ENCODE measurements at places on chromosomes 3 and 15.

GRCh38 chr3:61535826-61536225, 25.5 kb upstream of the PTPRG start:
- no peak for DNase-seq

GRCh38 chr3:187264911-187265310, 26.6 kb downstream of the MASP1 start:
- no peak for DNase-seq

DNA sequence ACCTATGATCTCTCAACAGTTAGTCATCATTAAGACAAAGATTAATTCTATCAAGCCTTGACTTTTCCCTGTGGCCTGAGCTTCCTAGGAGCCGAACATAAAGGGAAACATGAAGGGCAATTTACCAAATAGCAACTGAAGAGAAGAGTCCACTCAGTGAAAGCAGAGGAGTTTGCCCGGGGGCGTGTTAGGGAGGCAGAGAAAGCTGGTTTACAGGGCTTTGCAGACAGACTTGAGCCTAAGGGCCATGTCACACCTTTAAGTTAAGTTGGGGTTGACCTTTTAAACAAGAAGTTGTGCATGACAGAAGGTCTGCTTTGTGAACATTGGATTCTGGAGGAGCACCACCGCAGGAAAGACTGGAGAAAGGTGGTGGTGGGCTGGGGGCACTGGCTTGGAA, 701.8 kb upstream of the CFAP20DC start:
- no peak for DNase-seq

- no peak for DNase-seq
Measured at GRCh38 chr15:65956307-65956706, 87.0 kb downstream of the RAB11A start.

GRCh38 chr15:77461486-77461885, 40.8 kb downstream of the HMG20A start:
- no peak for DNase-seq

DNA sequence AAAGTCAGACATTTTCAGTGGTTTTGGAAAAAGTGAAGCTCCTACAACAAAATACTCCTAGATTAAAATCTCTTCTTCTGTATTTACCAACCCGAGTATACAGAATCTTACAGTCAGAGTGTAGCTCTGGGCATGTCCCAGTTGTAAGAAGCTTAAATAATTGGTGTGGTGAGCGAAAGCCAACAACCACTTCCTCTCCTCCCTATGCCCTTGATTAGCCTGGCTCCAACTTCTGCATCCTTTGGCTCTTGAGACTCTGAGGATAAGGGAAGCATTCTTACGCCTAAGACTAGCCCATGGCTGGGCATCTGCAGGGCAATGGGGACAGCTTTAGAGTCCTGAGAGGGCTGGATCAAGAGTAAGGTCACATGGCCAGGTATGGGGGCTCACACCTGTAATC, 25.5 kb downstream of the RFT1 start:
- DNase-seq, result no peak

DNA sequence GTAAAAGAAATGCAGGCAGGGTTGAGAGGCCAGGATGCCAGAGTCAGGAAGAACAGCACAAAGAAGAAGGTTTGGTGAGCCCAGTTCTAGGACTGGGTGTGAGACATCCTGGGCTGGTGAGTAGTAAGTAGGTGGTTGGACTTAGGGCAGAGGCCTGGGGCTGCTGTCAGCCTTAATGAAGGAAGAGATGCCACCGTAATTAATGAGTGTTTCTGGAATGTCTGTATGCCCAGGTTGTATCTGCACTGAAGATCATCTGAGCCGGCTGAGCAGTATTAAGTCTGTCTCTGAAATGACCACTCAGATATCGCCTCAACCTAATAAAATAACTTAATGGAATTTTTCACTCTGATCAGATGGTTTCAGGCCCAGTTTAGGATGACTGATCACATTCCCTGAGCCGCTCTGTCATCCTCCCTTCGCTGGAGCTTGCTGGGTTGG, 532.9 kb upstream of the IL12A start:
- DNase-seq, result no peak

DNA sequence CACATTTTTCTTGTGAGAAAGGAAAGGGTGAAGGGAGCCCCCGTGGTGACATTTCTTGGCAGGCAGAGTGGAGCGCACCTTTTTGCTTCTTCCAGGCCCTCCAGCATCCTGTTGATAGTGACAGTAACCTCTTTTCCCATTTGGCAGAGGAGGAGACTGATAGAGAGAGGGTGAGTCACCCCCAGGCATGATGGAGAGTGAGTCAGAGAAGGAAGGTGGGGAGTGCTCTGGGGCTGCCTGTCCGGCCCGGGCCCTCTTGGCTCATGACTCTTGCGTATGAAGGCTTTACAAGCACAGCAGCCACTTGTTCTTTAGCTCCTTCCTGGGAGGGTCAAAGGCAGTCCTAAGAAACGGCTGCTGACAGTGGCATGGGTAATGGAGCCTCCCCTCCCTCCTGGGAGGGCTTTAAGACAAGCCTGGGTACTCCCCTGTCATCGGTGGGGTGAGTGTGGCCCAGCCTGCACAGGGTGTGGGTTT, 16.0 kb downstream of the ANKRD63 start:
- DNase-seq, result peak; percentile 48

DNA sequence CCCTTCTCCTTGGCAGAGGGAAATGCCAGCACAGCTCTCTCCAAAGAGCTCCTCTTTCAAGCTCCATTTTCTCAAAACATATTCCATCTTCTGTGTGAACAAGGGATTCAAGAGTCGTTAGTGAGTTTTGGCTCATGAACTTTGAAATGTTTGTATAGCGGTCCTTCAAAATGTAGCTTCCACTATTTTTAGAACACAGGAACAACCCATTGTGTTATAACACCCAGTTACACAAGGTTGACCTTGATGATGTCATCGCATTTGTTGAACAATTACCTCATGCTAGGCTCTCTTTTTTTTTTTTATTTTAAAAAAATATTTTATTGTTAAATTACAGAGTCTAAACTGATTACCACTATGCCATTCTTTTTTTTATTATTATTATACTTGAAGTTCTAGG, 251.7 kb downstream of the THSD4 start:
- no peak for DNase-seq

DNA sequence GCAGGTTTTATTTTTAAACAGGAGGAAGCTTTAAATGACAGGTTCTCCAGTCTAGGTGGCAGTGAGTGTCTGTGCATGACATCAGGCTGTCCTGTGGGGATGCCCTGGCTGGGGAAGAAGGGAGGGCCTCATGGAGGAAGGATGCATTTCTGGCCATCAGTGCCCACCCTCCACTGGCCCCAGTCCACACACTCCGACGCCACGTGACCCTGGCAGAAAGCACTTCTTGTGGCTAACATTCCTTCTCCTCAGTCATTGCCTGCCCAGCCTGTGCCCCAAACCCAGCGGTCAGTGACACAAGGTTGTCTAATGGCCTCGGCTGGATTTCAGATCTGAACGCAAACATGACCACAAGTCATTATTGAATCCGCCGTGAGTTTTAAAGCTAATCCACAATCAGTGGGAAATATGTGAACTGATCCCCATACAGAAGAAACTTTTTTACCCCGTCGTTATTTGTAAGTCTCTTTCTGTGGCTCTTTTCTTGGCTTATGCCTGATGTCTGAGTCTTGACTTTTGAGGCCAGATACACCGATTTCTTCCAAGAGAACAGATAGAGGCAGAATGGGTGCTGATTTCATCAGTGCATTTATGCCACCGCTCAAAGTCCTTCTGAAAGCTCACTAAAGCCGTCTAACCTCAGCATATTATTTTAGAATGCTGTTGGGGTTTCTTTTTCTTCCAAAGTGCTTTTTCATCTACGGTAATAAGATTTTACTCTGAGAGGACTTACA, 17.3 kb upstream of the LRRK1 start:
- DNase-seq, result peak; percentile 13

DNA sequence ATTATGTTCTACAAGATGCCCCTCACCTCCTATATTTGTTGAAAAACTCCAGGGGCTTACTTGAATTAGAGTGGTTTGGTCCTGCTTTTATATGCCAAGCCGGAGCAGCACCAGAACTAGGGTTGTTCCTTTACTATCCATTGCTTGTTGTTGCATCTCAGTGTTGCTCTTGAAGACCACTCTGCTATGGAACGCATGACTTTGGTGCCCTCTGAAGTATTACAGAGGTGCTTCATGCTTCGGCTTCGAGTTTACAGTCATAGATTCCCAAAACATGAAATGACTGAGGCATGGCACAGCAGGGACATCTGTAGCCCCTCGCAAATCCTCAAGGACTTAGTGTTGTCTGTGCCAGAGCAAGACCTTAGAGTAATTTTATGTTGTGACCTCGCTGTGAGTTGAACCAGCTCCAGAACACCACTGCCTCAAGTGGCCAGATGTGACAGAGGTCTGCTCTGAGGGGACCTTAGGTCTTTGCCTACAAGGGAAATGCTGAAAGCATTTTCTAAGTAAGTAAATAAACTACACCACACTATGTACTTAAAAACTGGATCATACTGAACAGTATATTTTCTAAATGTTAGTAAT, 67.2 kb upstream of the SIAH2 start:
- no peak for DNase-seq

DNA sequence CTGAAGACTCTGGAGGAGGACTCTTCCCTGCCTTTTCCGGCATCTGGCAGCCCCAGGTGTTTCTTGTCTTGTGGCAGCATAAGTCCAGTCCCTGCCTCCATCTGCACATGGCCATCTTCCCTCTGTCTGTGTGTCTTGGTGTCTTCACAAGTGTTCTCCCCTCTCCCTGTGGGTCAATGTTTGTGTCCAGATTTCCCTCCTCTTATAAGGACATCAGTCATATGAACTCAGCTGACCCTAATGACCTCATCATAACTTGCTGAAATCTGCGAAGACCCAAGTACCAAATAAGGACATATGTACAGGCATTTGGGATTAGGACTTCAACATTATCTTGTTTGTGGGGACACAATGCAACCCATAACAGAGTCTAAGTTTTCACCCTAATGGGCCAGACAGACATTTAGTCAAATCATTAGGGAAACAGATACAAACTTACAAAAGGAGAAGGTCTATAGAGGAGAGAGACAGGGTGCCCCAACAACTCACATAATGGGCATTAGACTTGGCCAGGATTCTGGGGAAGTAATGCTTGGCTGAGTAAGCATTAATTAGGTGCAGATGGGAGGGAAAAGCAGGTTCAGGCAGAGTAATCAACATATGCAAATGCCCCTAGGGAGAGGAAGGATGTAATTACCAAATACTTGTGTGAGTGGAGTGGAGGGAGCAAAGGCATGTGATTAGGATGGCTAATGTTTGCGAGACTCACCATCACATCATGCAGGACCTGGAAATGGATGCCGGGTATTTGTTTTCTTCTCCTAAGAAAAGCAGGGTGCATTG, 372.8 kb upstream of the TBL1XR1 start:
- no peak for DNase-seq

- no peak for DNase-seq
Measured at GRCh38 chr3:122688996-122689395, 8.4 kb downstream of the PARP14 start.

GRCh38 chr3:101256511-101256910, 63.9 kb downstream of the IMPG2 start:
- DNase-seq, result no peak

- no peak for DNase-seq
Measured at GRCh38 chr3:48278884-48279559, 38.1 kb downstream of the ZNF589 start.

GRCh38 chr3:168813225-168813802, 717.6 kb upstream of the GOLIM4 start:
- no peak for DNase-seq

DNA sequence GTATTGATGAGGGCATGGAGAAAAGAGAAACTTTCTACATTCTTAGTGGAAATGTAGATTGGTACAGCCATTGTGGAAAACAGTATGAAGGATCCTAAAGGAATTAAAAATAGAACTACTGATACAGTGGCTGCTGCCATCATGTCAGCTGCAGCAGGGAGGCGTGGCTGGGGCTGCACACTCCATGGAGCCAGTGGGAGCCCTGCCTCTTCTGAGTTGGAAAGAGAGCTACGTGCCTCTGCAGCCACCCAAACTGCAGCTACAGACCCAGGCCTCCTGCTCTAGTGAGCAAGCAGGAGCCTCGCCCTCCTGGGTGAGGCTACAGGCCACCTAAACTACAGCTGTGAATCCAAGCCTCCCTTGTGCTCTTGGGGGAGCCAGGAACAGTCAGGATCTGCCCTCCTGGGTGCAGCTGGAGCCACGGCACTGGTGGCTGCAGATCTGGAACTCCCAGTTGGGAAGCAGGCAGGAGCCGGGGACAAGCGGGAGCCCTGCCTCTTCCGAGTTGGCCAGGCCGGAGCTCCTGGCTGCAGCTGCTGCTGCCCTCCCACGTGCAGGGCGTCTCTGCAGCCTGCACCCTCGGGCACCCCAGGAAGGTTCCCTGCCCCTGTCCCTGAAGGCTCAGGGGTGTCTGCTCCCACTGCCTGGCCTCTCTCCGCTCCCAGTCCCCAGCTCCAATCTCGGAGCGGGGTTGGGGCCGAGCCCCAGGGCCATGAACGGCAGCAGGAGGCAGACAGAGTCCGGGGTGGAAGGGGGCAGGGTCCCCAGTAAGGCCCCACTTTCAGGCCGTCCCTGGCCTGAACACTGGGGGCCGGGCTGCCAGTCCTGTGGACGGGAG, 64.5 kb downstream of the THBS1 start:
- no peak for DNase-seq

GRCh38 chr15:32936283-32936918, 218.6 kb downstream of the GREM1 start:
- no peak for DNase-seq

DNA sequence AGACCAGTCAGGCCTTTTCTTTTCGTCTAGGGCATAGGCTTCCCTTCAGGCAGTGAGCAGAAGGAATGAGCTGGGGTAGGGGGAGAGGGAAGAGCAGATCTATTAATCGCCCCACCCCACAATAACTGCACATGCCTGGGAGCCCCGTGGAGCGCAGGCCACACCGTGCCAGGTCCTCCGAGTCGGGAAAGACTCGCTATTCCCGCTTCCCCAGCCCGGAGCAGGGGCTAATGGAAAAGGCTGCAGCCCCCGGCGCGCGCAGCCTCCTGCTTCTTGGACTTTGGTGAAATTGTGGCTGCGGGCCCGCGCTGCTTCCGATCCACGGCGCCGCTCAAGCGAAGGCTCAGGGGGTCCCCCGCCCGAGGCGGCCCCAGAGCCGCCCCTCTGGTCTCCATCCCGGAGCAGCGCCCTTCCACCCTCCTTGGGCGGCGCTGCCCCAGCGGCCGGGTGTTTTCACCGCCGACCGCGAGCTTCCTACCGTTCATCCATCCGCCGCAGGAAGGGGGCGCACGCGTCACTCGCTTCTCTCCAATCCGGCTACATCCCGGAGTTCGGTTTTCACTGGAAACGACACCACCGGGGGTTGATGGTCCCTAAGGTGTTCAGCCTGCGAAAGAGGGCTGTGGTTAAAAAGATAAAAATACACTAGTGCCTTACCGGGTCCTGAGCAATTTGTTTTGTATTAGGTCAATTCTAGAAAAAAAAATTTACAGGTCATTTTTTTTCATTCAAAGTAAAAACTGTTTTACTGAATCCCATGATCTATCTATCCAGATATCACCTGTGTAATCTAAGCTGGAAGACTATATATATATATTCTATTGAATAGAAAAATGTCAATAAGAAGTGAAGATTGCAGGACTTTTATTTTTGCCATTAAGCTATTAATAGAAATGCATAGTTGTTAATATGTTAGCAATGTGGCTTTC, 4.4 kb upstream of the SYNM start:
- DNase-seq, result peak; percentile 58
